ENCODE measurements at places on chromosomes 12 and 14. TPM values are rescaled to one million over a fixed set of nuclear protein-coding genes. Genes with fewer than 3 reads are reported as not detected.

- peak; percentile 17 for DNase-seq
These were observed 887.0 kb downstream of the TMTC2 start for GRCh38 chr12:83573671-83574070.

The FOXN3 gene
- total RNA-seq, result 7.0 TPM

GRCh38 chr12:104704224-104704779 is 247.6 kb downstream of the CHST11 start:
- no peak for DNase-seq

- DNase-seq, result no peak
These were observed 20.8 kb upstream of the MLXIP start for GRCh38 chr12:122057769-122058168.

DNA sequence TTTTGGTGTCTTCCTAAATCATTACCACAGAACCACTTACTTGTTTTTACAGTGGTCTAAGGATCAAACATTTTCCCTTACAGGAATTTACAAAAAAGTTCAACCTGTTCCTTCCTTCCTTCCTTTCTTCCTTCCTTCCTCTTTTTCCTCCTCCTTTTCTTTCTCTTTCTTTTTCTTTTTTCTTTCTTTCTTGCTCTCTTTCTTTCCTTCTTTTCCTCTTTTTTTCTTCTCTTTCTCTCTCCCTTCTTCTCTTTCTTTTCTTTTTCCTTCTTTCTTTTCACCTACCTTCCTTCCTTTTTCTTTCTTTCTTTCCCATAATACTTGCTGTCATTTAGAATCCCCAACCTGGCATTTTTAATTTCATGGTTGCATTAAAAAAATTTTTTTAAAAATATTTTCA is 59.2 kb upstream of the PPP4R3A start:
- no peak for DNase-seq

The PRIMA1 gene
- 0.24 TPM for total RNA-seq

DNA sequence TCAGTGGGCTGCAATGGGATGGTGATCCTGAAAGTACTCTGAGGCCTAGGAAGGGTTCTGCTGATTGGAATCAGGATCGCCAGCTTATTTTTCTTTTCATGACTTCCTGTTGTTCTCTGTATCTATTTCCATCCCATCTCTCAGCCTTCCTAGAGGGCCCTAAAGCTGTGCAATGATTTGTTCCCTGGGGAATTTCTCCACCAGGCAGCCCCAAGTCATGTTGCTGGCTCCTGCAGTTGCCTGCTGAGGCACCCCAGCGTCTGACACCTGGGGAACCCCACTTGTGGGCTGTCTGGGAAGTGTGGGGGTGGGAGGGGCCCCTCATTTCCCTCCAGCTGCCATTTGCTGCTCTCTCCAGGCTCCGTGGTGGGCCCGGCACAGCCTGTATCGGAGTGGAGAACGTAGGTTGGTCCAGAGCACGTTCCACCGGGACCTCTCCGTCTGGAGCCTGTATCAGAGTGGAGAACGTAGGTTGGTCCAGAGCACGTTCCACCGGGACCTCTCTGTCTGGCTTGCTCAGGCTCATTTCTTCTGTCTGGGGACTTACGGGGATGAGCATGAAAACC is 138.3 kb downstream of the TSPAN9 start:
- DNase-seq, result no peak

GRCh38 chr14:57979376-57980048 is 113.6 kb upstream of the SLC35F4 start:
- no peak for DNase-seq

GRCh38 chr12:12823811-12824210 is 10.7 kb downstream of the DDX47 start:
- no peak for DNase-seq

- no peak for DNase-seq
These were observed 5.9 kb upstream of the RCOR1 start for GRCh38 chr14:102586420-102587104.

DNA sequence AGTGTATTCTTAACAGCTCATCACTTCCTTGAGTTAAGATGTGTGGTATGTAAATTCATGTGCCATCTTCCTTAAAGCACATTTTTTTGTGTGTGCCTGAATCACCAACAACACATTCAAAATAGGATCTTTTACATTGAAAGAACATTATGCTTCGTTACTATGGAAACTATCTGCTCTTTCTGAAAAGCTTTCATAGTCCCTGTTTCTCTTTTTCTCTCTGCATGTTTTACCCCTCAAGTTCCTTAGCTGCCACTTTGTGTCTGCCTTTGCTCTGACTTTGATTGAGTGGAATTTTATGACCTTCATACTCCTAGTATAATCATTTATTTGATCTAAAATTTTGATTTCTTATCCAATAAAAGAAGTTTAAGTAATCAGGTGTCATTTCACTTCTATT is 880.3 kb upstream of the FOXG1 start:
- DNase-seq, result no peak

The FZD10 gene
- total RNA-seq, result not detected

DNA sequence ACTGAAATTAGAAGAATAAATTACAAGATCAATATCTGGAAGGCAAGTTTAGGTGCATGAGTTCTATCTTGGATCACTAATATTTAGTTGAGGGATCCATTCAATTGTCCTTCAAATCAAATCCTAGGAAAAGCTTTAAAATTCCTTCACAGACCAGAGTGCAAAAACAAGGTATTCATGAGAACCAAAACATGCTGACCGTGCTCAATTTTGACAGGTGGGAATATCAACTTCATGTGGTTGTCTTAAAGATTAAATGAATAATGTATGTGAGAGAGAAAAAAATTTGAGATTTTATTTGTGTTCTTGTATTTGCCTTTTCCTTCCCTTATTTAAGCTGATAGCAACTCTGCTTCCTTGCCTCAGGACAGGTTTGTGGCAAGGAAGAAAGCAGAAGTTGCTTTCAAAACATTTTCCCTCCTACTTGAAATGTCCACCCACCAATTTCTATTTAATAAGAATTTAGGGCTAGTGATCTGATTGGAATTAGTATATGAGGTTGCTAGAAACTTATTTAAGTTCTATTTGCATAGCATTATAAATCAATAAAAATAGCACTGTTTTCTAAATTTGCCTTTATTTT is 4.9 kb upstream of the PPP1R12A start:
- no peak for DNase-seq

- DNase-seq, result peak; percentile 15
These were observed 338.6 kb downstream of the CEP128 start for GRCh38 chr14:80602946-80603345.

DNA sequence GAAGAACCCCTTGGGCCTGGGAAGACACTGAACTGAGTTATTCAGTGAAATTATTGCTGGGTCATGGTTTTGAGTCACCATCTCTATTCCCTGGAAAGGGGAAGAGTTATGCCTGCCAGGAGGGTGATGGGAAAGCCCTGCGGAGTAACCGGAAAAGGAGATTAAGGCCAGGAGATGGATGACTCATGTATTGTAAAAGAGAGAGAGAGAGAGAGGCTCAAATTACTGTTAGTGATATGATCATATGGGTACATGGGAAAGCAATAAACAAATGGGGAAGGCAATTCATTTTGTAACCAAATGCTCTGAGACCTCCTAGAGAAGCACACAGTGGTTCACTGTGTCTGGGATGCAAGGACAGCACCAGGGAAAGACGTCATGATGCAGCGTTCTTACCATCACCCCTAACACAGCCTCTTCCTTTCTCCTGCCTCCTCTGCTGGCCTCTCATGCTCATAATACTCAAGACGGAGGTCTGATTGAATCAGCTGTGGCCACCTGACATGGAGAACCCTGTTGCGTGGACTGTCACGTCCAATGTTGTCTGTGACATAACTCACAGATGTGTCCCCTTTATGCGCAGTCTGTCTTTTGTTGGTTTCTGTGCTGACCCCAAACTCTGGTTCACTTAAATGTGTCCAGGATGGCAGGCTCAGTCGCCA is 243.7 kb downstream of the TMEM132D start:
- DNase-seq, result peak; percentile 83

The C1QL4 gene
- total RNA-seq, result 3.3 TPM

- DNase-seq, result no peak
These were observed 226.7 kb downstream of the FUT8 start for GRCh38 chr14:65639216-65639615.

DNA sequence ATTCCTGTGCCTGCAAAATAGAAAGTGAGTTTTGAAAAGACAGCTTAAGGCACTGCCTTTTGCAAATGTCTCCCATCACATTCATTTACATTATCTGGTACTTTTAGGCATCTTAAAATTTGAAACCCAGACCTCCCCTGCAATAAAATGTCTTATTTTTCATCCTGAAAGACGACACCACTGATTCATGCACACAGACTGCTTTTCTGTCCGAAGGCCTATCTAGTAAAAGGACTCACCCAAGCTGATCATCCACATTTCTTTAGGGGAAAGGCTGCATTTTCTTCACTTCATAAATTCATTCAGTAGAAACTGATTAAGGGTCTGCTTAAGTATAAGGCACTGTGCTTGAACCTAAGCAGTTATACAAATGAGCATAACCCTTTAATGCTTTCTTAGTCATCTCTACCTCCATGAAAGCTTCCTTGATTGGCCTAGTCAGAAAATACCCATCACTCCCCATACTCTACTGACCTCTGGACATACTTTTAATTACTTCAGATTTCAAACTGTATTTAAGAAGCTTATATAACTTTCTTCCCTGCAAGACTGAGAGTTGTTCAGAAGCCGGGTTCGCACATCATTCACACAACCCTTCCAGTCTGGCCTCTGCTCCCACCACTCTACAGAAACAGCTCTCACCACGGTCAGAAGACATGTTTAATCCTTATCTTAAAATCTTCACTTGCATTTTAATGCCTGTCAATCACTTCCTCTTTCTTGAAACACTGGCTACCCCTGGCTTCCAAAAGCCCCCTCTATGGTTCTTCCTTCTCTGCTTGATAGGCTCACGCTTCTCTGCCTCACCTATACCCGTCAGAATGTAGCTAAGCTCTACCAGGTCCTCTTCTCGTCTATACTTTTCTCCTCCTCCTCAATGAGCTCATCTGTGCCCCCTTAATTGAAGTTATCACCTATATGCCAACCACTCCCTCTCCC is 288.6 kb downstream of the MED13L start:
- no peak for DNase-seq

- no peak for DNase-seq
These were observed 414.8 kb downstream of the SLC6A15 start for GRCh38 chr12:84497819-84498218.

DNA sequence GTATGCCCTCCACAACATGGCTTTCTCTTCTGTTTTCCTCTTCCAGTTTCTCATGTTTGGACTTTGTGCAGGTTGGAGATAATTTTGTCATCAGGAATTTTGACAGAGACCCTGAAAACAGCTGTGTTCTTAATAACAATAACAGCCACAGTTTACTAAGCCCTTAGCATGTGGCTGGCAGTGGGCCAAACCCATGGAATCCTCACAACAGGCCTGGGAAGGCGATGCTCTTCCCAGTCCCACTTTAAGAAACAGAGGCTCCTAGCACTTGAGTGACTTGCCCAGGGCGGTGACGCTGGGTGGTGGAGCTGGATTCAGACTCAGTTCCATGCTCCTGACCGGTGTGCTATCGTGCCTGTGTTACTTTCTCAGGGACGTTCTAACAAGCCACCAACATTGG is 20.1 kb upstream of the PLEKHG3 start:
- DNase-seq, result no peak

- DNase-seq, result no peak
These were observed 161.3 kb upstream of the CCND2 start for GRCh38 chr12:4112290-4112689.

The WDR20 gene
- total RNA-seq, result 16.0 TPM

GRCh38 chr14:89792489-89793366 is 161.8 kb downstream of the EFCAB11 start:
- DNase-seq, result no peak

- DNase-seq, result no peak
These were observed 20.6 kb downstream of the RACGAP1 start for GRCh38 chr12:50004696-50005095.

DNA sequence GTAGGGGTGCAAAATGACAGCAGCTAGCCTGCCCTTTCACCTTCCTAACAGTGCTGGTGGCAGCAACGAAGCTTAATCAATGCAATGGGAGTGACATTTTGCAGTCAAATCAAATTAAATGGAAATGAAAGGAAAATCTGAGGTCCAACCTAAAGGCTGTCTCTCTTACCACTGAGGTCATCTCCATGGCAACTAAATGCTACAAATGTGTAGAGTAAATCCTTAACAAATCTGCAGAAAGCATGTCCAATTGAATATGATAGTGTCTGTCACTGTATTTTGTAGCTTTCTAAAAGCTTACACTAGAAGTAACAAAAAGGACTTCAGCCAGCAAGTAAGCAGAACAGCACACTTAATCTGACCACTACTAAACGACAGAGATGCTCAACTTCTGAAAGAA is 488.8 kb downstream of the BCAT1 start:
- DNase-seq, result no peak

- no peak for DNase-seq
These were observed 67.3 kb downstream of the PRIMA1 start for GRCh38 chr14:93720981-93721483.

The ASB2 gene
- 0.78 TPM for total RNA-seq

- DNase-seq, result no peak
These were observed 199.8 kb upstream of the PDZRN4 start for GRCh38 chr12:40988355-40988754.

- DNase-seq, result no peak
These were observed 81.2 kb upstream of the OTOGL start for GRCh38 chr12:80018119-80018518.

GRCh38 chr14:68786491-68787091 is 6.3 kb downstream of the ZFP36L1 start:
- DNase-seq, result peak; percentile 78

The TAS2R10 gene
- 0.68 TPM for total RNA-seq

GRCh38 chr12:50803230-50803875 is 39.4 kb upstream of the TMPRSS12 start:
- DNase-seq, result no peak

DNA sequence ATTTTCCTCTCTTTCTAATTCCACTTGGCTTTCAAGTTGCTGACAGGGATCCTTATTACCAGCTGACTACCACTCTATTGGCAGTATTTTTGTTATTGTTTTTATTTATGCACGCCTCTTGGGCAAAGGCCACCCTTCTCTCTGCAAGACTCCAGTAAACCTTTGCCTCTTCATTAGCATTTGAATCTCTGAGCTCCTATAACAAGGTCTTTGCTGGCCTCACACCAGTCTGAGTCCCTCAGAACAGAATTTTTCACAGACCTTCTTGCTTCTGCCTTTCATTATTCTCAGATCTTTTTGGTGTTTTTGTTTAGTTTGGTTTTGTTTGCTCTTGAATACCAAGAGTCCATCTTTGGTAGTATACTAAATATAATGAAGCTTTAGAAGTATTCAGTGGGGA is 145.9 kb downstream of the PDZRN4 start:
- DNase-seq, result no peak

- no peak for DNase-seq
These were observed 2.3 kb downstream of the MCRS1 start for GRCh38 chr12:49565406-49566265.

Measured in RPMI7951 (cell line).